Stimulated activated CD4-positive, alpha-beta T cell treated with anti-CD3 and anti-CD28 coated beads, Interleukin-2, amount 100 ng/mL, for 48 hours (primary cell): ENCODE measurements at places on chromosomes 1 and 21.

DNA sequence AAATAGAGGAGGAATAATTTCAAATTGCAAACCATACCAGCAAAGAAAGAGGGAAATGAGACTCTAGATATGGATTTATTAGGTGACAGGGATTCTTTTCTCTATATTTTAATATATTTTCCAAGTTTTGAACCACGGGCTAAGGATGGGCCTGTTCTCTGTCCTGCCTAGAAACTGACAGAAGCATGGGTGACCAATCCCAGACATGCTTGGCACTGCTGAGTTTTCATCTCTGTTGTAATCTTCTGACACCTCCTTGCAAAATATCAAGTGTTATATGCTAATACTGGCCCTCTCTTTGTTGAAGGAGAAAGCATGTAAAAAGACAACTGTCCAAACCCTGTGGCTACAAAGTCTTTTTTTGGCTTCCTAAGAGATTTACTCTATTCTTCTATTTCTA lies 774 bp upstream of the ANGPTL7 start:
- DNase-seq, result no peak

DNA sequence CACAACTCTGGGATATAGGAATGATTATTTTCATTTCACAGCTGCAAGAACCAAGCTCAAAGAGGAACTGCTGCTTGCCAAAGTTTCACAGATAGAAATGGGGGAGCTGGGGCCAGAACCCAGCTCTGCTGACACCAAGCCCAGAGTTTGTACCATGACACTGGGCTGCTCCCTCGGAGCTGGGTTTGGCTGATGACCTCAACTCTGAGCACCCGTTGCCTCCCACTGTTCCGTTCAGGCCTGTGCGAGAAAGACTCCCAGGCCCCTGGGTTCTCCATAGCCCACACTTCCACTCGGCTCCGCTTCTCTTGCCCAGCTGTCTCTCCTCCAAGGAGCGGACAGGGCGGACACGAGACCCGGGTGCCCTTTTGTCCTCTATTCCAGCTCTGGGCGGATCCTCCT lies 55.2 kb downstream of the NGF start:
- DNase-seq, result no peak

DNA sequence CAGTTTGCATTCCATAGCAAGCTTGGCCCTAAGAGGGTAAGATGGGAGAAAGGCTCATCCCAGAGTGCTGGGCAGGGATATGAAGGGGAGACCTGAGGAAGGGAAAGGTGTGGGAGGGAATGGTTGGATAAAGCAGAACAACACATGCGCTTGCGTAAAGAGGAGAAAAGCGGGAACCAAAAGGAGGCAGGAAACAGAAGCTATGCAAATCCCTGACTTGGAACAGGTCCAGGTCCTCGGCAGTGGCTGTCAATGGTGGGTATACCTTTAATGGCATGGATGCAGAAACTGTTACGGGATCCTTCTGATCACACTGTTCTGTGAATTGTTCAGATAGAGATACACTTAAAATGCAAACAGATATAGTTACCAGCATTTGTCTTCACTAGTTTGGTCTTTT lies 455.6 kb downstream of the SIPA1L2 start:
- no peak for DNase-seq

DNA sequence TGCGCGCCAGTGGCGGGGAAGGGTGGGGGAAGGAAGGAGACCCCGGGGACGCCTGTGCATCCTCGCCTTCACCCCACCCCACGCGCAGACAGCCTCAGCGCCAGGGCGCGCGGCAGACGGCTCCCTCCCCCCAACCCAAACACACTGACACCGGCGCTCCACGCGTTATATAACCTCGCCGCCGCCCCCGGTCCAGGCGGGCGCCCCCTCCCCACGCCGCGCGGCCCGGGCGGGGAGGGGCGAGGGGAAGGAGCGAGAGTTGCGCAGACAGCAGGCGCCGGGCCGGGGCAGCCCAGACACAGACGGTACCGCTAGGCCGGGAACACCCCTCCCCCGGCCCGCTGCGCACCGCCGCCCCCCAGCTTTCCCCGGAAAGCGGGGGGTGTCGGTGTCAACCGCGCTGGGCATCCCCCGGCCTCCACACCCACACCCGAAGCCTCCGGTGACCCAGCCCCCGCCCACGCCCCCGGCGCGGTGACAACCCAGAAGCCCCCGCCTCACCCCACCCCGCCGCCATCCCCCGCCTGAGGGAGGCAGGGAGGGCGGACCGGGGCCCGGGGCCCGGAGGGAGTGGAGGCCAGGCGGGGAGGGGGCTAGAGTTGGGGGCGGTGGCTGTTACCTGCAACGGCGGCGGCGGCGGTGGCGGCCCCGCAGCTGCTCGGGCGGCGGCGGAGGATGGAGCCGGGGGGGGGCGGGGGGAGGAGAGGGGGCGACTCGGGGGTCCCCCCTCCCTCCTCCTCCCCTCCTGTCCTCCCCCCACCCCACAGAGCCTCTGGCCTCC lies 432 bp downstream of the AKT3 start:
- DNase-seq, result peak; percentile 37

- DNase-seq, result peak; percentile 74
Measured at GRCh38 chr1:119870917-119871596, 25.3 kb downstream of the ADAM30 start.

GRCh38 chr1:86741947-86742572 lies 37.7 kb downstream of the SH3GLB1 start:
- DNase-seq, result peak; percentile 31

DNA sequence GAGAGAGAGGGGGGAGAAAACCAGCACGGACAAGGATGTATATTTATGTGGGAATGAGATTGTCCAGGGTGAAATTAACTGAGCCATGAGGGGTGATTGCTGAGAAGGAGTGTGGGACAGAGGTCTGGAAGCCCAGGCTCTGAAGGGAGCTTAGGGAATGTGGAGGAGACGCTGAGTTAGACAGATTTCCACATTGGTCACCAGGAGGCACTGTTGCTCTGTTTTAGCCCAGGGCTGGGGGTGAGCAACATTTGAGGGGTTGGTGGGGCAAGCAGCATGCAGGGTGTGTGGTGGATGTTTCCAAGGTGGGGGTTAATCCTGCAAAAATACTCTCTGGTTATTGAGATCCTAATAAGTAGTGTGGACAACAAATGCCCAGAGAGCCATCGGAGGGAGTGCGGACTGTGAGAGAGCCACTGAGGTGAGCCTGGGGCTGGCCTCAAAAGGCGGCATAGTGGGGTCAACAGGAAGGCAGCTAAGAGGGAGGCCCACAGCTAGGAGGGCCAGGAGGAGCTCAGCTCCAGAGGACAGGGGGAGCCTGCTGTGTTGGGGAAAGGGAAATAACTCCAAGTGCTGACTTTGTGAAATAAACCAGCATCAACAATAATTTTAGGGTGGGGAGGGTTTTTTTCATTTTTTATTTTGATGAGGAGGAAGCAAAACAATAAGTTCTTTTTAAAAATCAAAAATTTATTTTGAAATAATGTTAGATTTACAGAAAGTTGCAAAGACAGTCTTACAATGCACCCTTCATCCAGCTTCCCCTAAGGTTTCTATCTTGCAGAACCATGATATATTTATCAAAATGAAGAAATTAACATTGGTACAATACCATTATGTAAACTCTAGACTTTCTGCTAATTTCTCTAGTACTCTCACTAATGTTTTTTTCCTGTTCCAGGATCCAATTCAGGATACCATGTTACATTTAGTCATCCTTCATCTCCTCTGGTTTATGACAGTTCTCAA lies 82.8 kb upstream of the CD34 start:
- no peak for DNase-seq

- DNase-seq, result no peak
Measured at GRCh38 chr1:189121941-189122340, 1355.7 kb downstream of the BRINP3 start.

GRCh38 chr1:31627930-31628559 lies 10.6 kb downstream of the HCRTR1 start:
- DNase-seq, result no peak

DNA sequence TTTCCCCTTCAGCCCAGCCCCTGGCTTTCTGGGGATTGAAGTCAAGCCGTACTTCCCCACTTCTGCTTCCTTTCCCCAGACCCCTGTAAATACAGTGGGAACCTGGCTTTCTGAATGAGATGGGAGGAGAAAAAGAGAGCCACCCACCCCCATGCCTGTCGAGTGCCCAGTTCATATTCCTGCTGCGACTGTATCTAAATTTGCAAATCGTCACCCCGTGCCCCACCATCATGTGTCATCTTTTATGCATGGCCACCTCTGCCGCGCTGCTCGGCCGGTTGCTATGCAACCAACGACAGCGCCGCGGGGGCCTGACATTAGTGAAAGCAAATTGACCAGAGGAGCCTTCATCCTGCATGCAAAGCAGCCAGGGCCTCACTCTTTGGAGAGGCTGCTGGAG lies 143.0 kb downstream of the ELAVL4 start:
- DNase-seq, result no peak

DNA sequence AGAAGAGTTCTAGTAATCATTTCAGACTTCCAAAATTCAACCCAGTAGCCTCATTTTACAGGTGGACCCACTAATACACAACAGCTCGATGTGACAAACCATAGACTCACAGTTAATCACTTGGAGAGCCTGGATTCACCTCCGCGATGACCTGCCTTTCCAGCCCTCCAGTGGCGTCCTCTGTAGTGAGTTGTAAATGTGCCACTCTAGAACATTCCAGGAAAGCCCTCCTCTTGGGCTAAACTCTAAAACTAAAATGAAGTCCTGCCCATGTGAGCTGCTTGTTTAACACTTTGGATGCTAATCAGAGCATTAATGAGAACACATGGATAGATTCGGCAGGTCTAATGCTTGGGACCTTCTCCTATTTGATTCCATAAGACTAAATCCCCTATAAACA lies 140.7 kb downstream of the DHRS3 start:
- no peak for DNase-seq

- no peak for DNase-seq
Measured at GRCh38 chr1:111199329-111199728, 1.1 kb downstream of the DENND2D start.

GRCh38 chr1:62368989-62369388 lies 49.8 kb upstream of the KANK4 start:
- DNase-seq, result no peak

DNA sequence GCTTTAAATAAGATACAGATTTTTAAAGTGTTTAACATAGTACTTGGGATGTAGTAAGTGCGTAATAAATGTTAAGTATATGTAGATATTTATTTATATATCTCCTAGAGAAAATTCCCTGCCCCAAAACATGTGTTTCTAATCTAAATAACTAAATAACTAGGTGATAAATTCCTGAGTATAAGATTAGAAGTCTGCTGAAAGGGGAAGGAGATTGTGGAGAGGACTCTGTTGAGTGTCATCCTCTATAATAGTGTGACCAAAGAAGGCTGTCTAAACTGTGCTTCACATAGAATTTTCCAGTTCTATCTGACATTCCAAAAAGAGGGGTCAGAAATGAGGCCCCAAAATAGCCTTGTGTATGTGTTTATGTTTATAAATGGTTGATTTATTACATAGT lies 590.5 kb upstream of the ADAMTS5 start:
- DNase-seq, result no peak

GRCh38 chr1:172287208-172287607 lies 133.3 kb upstream of the C1orf105 start:
- no peak for DNase-seq

GRCh38 chr1:240965581-240966091 lies 353.7 kb upstream of the GREM2 start:
- no peak for DNase-seq

DNA sequence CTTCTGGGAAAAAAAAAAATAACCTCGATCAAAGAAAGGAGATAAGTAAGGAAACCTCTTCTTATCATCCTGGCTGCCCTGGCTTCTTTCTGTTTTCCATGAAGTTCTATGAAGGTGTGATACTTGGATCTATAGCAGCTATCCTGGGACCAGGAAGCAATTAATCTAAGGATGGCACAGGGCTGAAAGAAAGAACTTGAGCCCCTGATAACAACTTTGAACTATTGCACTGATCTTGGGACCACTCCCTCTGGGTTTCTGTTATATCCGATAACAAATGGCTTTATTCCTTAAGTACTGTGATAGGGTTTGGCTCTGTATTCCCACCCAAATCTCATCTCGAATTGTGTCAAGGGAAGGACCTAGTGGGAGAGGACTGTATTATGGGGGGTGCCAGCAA lies 104.1 kb downstream of the DAB1 start:
- no peak for DNase-seq

GRCh38 chr21:25314247-25314646 lies 293.0 kb downstream of the MRPL39 start:
- DNase-seq, result no peak

DNA sequence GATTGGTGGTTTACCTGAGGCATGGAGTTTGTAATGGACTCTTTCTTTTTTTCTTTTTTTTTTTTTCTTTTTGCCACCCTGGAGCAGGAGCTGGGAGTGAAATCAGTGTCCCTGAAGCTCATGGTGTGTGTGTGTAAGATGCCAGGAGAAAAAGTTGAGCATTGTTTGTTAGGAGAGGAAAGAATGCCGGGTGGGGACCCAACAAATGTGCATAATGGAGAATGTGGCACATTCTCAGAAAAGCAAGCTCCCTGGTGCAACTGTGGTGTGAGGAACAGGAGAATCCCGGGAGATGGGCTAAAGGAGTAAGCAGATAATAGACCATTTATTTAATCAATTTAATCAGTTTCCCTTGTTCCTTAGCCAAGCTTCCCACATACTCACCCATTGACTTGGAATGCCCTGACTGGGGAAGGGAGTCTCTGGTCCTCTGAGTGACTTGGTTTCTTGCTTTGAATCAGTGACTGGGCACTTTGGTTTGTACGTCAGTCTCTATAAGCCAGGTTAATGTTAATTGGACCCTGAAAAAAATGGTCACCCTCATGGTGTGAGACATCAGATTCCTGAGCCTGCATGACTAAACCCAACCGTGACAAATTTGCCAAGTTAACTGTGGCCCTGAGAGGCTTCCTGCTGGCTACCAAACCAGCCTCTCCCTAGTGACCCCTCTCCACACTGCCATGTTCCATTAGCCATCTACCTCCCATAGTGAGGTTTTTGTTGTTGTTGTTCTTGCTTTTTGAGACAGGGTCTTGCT lies 43.9 kb upstream of the ITPKB start:
- DNase-seq, result no peak

GRCh38 chr1:171366816-171367215 lies 52.8 kb downstream of the FMO4 start:
- DNase-seq, result no peak

DNA sequence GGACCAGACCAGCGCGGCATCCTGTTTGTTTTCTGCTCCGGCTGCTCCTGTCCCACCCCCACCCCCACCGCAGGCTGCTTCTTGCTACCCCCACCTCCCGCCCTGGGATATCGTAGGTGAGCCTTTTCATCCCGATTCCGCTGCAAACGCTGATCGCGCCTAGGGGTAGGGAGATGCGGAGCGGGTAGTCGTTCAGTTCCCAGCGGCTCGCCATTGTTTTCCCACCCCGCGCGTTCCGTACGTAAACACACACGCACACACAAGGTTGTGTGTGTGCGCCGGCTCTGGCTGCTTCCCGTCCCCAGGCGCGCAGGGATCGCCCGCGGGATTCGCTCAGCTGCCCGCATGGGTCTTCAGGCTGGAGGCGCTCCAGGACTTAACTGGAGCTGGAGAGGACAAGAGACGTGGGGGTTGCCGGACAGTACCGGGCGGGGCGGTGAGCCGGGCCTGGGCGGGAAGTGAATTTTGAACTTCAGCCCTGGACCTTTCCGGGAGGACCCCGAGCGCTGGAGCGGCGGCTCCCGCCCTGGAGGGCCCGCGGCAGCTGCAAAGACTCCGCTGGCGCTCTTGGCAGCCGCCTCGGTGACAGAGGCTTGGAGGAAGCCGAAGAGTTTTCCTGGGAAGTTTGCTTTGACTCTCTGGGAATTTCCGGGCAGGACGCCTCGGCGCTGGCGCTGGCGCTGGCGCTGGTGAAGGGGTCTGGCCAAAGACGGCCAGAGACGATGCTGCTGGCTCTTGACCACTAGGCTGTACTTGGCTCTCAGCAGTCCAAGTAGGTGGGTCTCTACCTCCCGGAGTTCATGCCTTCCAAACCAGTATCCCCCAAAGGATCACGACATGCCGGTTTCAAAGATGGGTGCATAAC lies 1.6 kb downstream of the SOX13 start:
- no peak for DNase-seq

- DNase-seq, result no peak
Measured at GRCh38 chr21:36696390-36697059, 2.4 kb upstream of the SIM2 start.
